ENCODE measurements at places on chromosomes 7 and 10.

DNA sequence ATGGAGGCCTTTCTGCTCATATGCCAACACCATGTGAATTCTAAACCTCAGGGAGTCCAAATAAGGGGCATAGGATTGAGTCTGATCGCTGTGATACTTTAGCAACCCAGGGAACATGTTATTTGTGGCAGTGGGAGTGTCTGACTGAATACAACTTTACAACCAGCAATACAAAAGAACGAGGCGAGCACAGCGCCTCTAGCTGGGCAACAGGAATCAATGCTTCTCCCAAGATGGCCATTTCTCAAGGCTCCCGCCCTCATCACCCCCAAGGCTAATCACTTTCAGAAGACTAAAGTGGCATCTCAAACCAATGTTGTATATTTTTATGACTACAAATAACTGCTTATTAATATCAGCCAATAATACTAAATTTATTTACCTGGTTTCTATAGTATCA lies 28.1 kb downstream of the YWHAG start:
- no peak for DNase-seq

DNA sequence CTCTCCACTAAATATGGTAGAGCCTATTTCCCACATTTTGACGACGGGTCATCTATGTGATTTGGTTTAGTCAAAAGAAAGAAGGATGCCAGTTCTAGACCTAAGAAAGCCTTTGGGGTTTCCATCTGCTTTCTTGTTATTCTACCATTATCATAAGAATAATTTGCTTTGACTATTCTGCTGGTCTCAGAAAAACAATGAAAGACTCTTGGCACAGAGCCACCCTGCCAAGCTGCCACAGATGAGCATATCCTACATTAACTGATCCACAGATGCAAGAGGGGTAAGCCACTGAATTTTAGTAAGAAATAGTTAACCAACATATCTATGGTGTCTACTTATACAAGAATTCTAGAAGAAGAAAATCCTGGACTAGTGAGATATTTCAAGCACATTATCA lies 158.6 kb upstream of the MAGI2 start:
- DNase-seq, result no peak

DNA sequence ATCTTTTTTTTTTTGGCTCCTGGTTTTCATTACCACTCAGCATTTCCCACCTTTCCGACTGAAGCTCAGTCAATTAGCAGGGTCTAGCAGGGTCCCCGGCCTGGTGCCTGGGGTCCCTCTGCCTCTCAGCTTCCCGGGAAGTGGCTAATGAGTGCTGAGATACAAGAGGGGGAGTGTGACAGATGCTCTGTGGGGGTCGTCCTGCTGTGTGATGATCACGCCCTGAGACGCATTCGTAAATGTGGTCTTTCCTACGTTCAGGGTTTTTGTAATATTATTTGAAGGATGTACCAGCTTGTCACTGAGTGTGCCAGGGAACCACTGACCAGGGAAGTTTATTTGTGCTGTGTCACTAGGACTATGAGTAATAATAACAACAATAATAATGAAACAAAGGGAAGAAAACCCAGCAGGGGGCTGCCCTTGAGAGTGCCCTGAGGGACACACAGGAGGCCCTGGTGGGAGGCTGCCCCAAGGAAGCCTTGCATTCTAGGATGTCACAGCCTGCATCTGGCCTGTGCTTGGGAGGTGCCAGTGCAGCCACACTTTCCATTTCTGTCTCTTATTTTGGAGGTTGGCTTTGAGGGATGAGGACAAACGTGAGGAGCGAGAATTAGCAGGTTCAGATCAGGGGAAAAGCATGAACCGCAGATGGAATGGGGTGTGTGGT lies 337.8 kb downstream of the ADARB2 start:
- peak; percentile 2 for DNase-seq

GRCh38 chr7:91264924-91265681 lies 870 bp downstream of the FZD1 start:
- peak; percentile 67 for DNase-seq

- no peak for DNase-seq
These were observed 17.7 kb downstream of the SH2D4B start for GRCh38 chr10:80555415-80555814.

DNA sequence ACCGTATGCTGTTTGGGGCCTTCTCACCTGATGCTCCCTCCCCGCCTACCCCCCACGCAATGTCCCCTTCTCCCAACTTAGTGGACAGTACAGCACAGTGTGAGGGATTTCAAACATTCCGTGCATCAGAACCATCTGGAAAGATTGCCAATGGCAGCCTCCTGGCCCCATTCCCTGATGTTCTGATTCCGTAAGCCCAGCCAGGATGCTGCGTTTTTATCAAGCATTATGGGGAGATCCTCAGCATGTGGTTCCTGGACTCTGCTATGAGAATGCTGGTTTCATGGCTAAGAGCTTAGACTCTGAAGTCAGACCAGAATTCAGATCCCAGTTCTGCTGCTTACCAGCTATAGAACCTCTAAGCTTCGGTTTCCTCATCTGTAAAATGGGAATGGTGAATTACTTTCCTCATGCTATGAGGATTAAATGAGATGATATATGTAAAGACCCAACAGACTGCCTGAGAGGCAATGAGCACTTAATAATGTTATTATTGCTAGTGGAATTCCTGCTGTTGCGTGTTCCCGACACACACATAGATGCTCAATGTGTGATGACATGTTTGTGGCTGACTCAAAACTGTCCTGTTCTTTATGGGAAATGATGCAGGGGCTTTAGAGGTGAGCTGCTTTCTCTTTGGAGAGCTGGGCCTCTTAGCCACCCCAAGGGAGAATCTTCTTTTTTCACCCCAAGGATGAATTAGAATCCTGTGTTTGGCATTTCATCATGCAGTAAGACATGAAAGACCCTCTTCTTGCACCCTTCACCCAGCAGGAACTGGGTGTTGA lies 60.8 kb upstream of the SMNDC1 start:
- no peak for DNase-seq

DNA sequence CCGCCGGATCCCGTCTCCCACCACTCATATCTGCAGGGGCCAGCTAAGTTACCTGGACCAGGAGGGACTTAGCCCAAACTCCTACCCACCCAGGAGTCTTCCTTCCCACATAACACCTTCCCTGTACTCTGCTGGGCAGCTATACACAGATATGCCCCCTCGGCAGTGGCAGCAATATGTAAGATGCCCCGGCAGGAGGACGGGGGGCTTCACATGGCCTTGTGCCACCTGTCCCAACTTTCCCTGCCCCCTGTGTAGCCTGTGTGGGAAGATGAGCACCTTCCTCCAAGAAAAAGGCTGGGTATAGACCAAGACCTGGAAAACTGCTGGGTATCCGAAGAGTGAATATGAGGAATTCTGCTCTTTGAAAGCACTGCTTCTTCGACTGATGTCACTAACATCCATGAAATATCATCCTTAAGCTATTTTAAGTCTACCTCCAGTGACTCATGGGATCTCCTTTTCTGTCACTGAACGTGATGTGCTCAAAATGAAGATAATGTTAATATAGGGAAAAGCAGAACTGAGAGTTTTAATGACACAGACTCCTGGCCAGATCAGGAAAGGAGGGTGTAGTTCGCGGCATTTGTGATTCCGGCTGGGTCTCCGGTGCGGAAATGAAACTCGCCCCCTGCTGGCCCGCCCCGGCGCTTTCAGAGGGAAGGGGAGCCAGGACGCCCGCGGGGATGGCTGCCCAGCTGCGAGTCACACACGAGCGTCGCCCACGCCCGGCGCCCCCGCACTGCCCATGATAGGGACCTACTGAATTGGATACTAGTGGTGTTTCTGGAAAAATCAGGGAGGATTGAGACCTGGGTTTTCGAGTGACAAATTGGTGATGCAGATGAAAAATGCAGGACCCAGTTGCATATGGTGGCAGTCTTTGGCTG lies 256.9 kb upstream of the NFE2L3 start:
- DNase-seq, result peak; percentile 53

DNA sequence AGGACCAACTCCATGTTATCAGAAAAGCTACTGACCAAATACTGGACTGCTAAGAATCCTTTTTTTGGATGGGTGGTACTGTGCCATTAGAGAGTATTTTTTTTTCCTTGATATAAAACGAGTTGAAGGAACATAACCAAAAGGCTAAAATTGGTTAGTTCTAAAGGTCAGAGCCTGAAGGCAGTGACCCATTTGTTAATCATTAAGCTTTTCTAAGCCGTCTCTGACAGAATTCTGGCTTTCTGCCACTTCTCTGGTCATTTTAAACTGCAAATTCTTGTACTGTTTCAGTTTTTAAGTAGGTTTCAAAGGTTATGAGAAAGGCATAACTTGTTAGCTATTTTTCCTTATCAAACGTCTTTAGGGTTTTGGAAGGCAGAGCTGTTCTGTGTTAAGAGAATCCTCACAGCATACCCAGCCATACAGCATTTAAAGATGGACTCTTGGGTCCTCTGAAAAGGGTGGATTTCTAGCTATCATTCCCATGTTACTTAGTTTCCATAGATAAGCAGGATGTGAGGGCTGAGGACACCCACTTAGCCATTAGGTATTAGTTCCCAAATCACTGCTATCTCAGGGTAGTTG lies 196.8 kb downstream of the RNLS start:
- DNase-seq, result peak; percentile 78

- no peak for DNase-seq
These were observed 65.4 kb downstream of the SGMS1 start for GRCh38 chr10:50558371-50558770.

- no peak for DNase-seq
These were observed 38.8 kb upstream of the ADO start for GRCh38 chr10:62765726-62766125.

DNA sequence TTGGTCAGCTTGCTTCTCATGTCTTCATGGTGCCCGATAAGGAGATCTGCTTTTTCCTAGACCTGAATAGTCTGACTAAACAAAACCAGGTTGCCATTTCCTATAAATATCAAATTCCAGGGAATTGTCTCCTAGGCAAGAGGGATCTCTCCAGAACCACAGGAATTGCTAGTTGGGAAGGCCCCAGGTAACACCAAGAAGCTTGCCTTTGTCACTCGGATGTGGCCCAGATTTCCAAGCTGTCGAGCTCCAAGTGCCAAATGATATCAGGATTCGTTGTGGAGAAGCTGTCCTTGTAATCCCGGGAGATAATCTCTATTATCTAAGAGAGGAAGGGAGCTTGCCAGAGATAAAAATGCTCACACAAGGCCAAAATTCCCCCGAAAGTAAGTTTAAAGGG lies 1288.5 kb upstream of the AUTS2 start:
- DNase-seq, result peak; percentile 73

- peak; percentile 86 for DNase-seq
These were observed 10.3 kb downstream of the SFXN3 start for GRCh38 chr10:101041252-101041761.

GRCh38 chr7:149850007-149850594 lies 11.9 kb downstream of the ZNF862 start:
- no peak for DNase-seq

DNA sequence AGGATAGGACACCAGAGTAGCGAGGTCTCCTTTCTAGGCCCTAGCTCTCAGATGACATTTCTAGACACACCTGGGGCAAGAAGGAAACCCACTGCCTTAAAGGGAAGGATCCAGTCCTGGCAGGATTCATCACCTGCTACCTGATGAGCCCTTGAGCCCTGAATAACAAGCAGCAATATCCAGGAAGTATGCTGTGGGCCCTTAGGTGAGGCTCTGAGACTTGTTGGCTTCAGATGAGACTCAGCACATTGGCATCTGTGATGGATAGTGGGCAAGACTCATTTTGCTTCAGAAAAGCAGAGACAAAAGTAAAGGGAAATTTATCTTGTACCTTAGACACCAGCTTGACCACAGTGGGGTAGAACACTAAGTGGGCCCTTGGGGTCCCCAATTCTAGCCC lies 238.4 kb upstream of the MEOX2 start:
- no peak for DNase-seq

GRCh38 chr7:101823596-101823995 lies 6.2 kb downstream of the CUX1 start:
- DNase-seq, result no peak

All from M059J (cell line).